ENCODE measurements at places on chromosomes 5 and 9. TPM values are rescaled to one million over a fixed set of nuclear protein-coding genes. Genes with fewer than 3 reads are reported as not detected.

The SPAG8 gene
- total RNA-seq, result 1.5 TPM

DNA sequence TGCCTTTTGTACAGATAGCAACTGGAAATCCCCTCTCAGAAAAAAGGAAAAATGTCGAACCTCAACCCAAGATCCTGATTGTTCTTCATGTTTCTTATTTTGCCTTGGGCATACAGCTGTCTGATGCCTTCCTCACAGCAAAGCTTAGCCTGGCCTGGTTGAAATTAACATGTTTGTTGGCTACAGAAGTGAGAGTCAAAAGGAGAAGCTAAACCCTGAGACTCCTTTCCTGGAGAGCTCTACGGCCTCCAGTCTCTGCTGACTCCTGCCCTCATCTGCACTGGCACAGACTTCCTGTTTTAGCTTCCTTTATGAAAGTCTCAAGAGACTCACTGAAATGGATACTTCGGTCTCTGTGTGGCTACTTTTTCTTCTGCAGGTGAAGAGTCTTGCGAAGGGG, 186.7 kb downstream of the PARP8 start:
- peaks cover 16% of the 10 kb centered on the region for H3K4me1 ChIP-seq
- no peak overlapping the region for H3K27ac ChIP-seq
- peaks cover 2% of the 10 kb centered on the region for H3K27me3 ChIP-seq
- no peak overlapping the region for H3K4me3 ChIP-seq
- H3K36me3 ChIP-seq, result no peaks in the 10 kb centered on the region

DNA sequence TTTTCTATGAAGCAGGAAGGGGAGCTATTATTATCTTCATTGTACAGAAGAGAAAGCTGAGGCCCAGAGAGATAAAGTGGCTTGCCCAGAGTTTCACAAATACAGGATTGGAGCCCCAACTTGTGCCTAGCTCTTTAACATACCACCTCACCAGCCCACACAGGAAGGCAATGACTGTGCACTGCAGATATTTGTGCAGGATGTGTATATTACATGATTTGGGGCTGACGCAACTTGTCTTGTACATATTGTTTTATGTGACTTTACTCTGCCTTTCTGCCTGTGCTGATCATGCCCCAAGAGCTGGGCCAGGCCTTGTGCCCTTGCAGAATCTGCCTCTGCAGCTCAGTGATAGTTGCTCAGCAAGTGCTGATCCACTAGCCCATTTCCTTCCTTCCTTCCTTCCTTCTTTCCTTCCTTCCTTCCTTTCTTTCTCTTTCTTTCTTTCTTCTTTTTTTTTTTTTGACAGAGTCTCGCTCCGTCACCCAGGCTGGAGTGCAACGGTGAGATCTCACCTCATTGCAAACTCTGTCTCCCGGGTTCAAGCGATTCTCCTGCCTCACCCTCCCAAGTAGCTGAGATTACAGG, 106.6 kb upstream of the TBCA start:
- no peak for DNase-seq
- no peaks in the 10 kb centered on the region for H3K36me3 ChIP-seq
- no peak overlapping the region for H3K4me3 ChIP-seq
- H3K4me1 ChIP-seq, result peaks cover 30% of the 10 kb centered on the region
- peaks cover 16% of the 10 kb centered on the region for H3K27me3 ChIP-seq

GRCh38 chr5:51028394-51028793, 354.9 kb upstream of the ISL1 start:
- DNase-seq, result no peak
- no peak overlapping the region for H3K4me3 ChIP-seq
- no peak overlapping the region for H3K27ac ChIP-seq
- no peaks in the 10 kb centered on the region for H3K4me1 ChIP-seq
- H3K36me3 ChIP-seq, result no peaks in the 10 kb centered on the region

DNA sequence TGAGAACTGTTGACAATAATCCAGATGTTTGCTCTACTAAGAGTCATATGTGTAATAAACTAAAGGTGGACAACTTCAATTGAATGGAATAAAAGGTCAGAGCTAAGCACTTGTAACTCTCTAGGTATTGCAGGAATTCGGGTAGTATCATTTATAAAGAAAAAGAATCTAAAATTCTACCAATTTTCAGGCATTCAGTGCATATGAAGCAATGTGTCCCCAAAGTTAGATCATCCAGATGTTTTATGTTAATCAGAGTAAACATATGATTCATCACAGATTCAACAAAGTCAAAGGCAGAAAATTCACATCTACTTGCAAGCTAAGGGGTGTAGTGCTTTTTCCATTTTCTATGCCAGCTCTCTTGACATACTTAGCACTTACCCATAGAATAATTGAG, 477.1 kb downstream of the PDE4D start:
- no peaks in the 10 kb centered on the region for H3K4me1 ChIP-seq
- H3K27ac ChIP-seq, result no peak overlapping the region
- no peak overlapping the region for H3K4me3 ChIP-seq
- no peak for DNase-seq

The KIF20A gene
- total RNA-seq, result 28.1 TPM

GRCh38 chr9:115035841-115036612, 81.9 kb downstream of the TNC start:
- DNase-seq, result peak; percentile 14
- peak overlapping the region; percentile 41 for H3K4me3 ChIP-seq
- H3K27me3 ChIP-seq, result peaks cover 8% of the 10 kb centered on the region
- H3K27ac ChIP-seq, result peak overlapping the region; percentile 89
- peaks cover 3% of the 10 kb centered on the region for H3K36me3 ChIP-seq

- DNase-seq, result peak; percentile 49
- peaks cover 35% of the 10 kb centered on the region for H3K36me3 ChIP-seq
- peaks cover 35% of the 10 kb centered on the region for H3K4me1 ChIP-seq
- no peak overlapping the region for H3K4me3 ChIP-seq
Measured at GRCh38 chr5:41856644-41857491, 13.4 kb downstream of the OXCT1 start.

DNA sequence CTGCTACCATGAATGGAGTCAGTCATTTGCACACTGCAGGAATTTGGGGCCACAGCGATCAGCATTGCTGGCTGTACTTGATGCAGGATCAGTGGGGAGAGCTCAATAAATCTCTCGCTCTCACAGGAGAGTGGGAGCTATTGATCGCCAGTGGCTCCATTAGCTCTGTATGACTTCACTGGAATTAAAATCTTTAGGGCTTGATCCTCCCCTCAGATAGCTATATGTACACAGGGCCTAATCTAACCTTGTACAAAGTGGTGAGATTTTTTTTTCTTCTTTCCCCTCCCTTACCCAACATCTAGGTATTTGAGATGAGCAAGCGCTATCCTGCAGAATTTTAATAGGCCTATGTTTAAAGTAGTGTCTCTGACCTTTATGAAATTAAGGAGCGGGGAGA, 84.9 kb downstream of the IZUMO3 start:
- no peak overlapping the region for H3K27ac ChIP-seq
- H3K4me3 ChIP-seq, result no peak overlapping the region
- H3K4me1 ChIP-seq, result no peaks in the 10 kb centered on the region
- no peaks in the 10 kb centered on the region for H3K27me3 ChIP-seq
- no peak for DNase-seq

DNA sequence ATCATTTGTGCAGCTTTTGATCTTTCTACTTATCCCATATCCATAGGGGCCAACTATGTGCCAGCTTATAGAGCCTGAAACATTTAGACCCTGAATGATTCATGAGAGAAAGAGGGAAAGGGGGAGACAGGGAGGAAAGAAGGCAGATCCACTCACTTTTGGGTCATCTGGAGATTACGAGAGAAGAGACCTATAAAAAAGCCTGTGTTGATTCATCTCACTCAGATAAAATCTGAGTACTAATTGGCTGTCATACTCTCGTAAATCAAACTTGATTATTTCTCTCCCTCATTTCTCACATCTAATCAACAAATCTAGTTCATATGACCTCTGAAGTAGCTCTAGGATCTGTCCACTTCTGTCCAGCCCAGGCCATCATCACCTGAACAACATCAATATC, 137.1 kb downstream of the ARL15 start:
- no peak for DNase-seq
- no peaks in the 10 kb centered on the region for H3K27me3 ChIP-seq
- peaks cover 4% of the 10 kb centered on the region for H3K4me1 ChIP-seq
- no peak overlapping the region for H3K27ac ChIP-seq
- H3K4me3 ChIP-seq, result no peak overlapping the region
